Foreskin keratinocyte (primary cell): ENCODE measurements at places on chromosomes 16 and 17. TPM values are rescaled to one million over a fixed set of nuclear protein-coding genes. Genes with fewer than 3 reads are reported as not detected.

- no peak for DNase-seq
Observed at GRCh38 chr17:36066365-36066985, 2.4 kb downstream of the CCL18 start.

GRCh38 chr17:5769593-5770354 lies 185.5 kb upstream of the NLRP1 start:
- no peak for DNase-seq

GRCh38 chr17:79681628-79682261 lies 49.0 kb upstream of the ENPP7 start:
- DNase-seq, result no peak

DNA sequence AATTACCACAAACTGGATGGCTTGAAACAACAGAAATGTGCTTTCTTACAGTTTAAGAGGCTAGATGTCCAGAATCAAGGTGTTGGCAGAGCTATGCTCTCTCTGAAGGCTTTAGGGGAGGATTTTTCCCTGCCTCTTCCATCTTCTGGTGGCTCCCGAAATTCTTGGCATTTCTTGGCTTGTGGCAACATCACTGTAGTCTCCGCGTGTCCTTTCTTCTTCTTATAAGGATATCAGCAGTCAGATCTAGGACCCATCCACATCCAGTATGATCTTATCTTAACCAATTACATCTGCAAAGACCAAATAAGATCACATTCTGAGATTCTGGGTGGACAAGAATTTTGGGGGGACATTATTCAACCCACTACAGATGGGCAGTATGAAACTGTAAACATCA lies 119.2 kb upstream of the PMFBP1 start:
- no peak for DNase-seq

The MRPL28 gene
- polyA plus RNA-seq, result 218 and 222 TPM in 2 replicates

The PKD1 gene
- 16.8 and 19.7 TPM in 2 replicates for polyA plus RNA-seq

The SOCS7 gene
- 2.2 and 2.3 TPM in 2 replicates for polyA plus RNA-seq
